ENCODE measurements at places on chromosomes 5 and 9. TPM values are rescaled to one million over a fixed set of nuclear protein-coding genes. Genes with fewer than 3 reads are reported as not detected.

TRPM3 gene
- total RNA-seq = not detected

AJM1 gene
- total RNA-seq = 5.8 TPM

PTPA gene
- 98.5 TPM for total RNA-seq

TAF11L10 gene
- not detected for total RNA-seq

SPINK7 gene
- not detected for total RNA-seq

DMRT3 gene
- not detected for total RNA-seq
